ENCODE measurements at places on chromosomes 2 and 18. TPM values are rescaled to one million over a fixed set of nuclear protein-coding genes. Genes with fewer than 3 reads are reported as not detected.

Gene CAPN14
- total RNA-seq = 0.42 TPM

Gene OTOF
- 0.74 TPM for total RNA-seq

Gene FBXO15
- total RNA-seq = 3.0 TPM

Gene SCLY
- total RNA-seq = 72.9 TPM

Gene NOL4
- not detected for total RNA-seq

Gene MARCO
- not detected for total RNA-seq

Gene BOLA3
- total RNA-seq = 154 TPM

Data from activated naive CD8-positive, alpha-beta T cell treated with anti-CD3 and anti-CD28 coated beads for 36 hours (primary cell).